ENCODE measurements at places on chromosomes 11 and 22.

- DNase-seq, result no peak
Measured at GRCh38 chr11:65642014-65642671, 4.2 kb downstream of the SIPA1 start.

- DNase-seq, result no peak
Measured at GRCh38 chr11:74141241-74141695, 29.5 kb downstream of the C2CD3 start.

DNA sequence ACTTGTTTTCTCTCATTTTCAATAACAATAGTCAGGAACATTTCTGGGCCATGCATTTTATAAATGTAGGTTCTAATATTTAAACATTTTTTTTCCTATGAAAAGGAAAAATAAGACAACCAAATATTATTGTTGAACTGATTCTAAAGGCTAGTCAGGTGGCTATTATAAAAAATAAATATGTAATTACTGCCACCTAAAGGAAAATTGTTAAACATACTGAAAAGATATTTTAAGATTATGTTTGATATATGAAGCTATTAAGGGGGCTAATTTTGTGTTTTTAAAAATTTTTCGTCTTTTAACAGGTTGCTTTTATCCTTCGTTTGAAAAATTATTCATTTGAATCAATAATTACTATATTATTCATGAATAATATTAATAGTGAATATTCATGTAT, 62.2 kb upstream of the FDX1 start:
- no peak for DNase-seq

GRCh38 chr11:64291262-64291751, at the start of gene KCNK4:
Gene KCNK4, plus strand, starts transcription at chr11:64291302. Its CDS starts 1,717 bp downstream, at chr11:64293019.
- DNase-seq, result no peak

- no peak for DNase-seq
Measured at GRCh38 chr11:11272254-11272653, 80.8 kb downstream of the CSNK2A3 start.

All from esophagus squamous epithelium (tissue), 5 donors.